ENCODE measurements at places on chromosomes 13 and 19.

DNA sequence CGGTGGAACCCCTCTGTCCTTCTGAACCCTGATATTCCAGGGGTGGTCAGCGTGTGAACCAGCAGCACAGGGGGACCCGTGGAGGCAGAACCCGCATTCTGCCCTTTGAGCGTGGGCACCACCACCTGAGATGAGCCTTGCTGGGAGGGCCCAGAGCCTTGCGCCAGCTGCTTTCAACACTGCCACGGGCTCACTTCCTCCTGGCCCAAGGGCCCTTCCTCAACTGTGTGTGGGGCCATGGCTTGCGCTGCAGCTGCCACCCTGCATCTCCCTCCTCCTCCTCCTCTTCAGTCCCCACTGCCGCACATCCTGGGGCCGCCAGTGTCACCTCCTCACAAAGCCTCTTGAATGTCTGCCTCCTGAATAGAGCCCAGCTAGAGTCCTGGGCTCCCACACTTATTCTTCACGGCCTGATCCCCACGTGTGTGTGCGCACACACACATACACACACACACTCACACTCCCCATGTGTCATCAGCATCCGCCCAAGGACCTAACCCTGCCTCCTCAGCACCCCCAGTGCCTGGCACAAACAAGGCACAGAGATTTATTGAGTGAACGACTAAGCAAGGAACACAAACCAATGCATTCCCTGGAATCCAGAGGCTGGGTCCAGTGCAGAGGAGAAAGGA, 26.9 kb upstream of the TMEM160 start:
- DNase-seq: no peak

GRCh38 chr19:38975214-38975860, at the start of gene FBXO17:
Gene FBXO17 (minus strand): TSS chr19:38975742. CDS start chr19:38950319, 25,423 bp downstream.
- no peak for DNase-seq

DNA sequence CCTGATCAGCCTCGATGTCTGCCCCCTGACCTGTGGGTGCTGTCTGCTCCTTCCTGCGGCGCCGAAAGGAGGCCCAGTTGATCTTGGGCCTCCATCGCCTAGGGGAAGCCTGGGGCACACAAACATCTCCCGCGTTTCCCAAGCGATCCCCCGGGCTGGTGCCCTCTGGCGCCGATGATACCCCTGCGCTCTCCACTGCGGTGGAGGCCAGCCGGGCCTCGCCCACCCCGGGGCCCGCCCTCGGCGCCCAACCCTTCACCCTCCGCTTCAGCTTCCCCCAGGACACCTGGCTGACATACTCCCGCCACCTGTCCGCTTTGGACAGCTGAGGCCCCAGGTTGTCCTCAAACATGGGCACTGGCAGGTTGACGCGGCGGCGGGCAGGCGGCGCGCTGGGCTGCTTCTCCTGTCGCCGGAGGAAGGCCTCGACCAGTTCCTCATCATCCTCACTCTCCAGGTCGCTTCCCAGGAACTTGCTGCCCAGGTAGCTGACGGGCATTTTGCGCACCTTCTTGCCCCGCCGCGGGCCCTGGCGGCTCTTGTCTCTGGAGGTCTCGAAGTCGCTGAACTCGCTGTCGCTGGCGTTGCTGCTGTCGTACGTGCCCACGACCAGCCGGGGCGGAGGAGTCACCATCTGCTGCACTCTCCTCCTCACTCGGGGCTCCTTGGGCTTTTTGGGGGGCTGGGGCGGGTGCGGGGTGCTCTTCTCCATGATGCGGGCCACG, 1.3 kb downstream of the CCDC8 start:
- no peak for DNase-seq

DNA sequence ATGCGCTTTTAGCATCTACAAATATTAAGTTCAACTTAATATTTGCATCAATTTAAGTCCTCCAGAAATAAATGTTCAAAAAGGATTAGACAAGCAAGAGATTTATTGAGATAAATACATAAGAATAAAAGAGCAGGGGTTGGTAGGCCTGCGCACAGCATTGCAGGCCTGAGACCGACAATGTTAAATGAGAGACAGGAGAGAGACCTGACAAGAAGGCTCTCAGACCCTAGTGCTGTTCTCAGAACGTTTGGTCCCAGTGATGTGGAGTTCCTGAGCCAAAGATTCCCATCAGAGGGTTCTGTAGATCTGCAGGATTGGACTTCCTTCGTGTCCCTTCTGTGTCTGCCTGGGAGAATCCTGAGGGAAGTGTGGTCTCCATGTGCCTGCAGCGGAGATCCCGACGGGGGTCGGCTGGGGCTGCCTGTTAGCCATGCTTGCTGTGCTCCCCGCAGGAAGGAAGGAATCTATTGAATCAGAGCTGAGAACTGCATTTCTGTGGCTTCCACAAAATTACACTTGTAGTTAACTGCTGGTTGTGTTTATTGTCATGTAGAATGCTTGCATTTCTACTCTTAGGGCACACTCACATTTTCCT, 369.9 kb upstream of the SLC10A2 start:
- no peak for DNase-seq

- DNase-seq: no peak
Observed at GRCh38 chr19:53007200-53007599, 6.5 kb upstream of the ERVV-1 start.

DNA sequence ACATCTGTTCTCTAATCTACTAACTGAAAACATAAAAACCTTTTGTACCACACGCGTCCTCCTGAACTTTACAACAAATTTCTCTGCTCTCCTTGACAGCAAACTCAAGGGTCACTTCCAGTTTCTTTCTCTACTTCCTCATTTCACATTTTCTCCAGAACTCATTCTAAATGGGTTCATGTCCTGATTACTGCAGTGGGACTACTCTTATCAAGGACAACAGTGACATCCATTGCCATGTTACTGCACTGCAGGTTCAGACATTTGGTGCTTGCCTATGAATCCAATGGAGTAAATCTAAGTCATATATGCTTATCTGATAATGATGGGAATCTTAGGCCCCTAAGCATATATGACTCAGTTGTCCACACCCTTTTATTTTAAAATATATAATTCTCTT, 35.3 kb downstream of the FPR3 start:
- DNase-seq: no peak

GRCh38 chr19:49428547-49429451, 3.6 kb downstream of the GFY start:
- DNase-seq: no peak

All from NCI-H524 treated with DMSO at 0.1 percent for 48 hours (cell line).